Sigmoid colon (tissue), 7 donors: ENCODE measurements at places on chromosomes 3 and 15. TPM values are rescaled to one million over a fixed set of nuclear protein-coding genes. Genes with fewer than 3 reads are reported as not detected.

Gene KLHL40
- not detected for total RNA-seq

Gene MITF
- 66.0 TPM for total RNA-seq

Gene SQOR
- total RNA-seq, result 67.1 TPM

Gene CIB2
- total RNA-seq, result 11.7 TPM

Gene LTF
- 0.16 TPM for total RNA-seq

Gene KLHL18
- total RNA-seq, result 12.7 TPM

Gene HRG
- total RNA-seq, result not detected

Gene GABRG3
- 0.28 TPM for total RNA-seq

Gene TEX55
- not detected for total RNA-seq

DNA sequence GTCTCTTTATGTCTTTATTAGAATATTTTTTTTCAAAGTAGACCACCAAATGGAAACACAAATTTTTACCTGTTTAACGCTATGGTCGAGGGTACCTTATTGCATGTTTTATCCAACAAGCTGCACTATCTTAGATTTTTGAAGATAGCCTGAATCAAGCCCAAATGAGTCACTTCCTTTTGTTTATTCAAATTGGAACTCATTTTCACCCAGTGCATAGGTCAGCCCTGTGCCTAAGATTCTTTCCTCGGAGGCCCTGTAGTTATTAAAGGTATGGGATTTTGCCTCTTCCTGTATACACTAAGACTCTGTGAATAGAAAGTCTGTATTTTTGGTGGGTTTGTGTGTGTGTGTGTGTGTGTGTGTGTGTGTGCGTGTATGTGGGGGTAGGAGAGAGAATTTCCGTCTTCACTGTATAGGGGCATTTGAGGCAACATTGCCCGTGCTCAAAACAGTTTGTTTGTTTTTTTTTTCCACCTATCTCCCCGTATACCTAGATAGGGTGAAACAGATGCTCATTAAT, 358.0 kb upstream of the CADM2 start:
- no peak overlapping the region for H3K27ac ChIP-seq
- no peaks in the 10 kb centered on the region for H3K36me3 ChIP-seq

DNA sequence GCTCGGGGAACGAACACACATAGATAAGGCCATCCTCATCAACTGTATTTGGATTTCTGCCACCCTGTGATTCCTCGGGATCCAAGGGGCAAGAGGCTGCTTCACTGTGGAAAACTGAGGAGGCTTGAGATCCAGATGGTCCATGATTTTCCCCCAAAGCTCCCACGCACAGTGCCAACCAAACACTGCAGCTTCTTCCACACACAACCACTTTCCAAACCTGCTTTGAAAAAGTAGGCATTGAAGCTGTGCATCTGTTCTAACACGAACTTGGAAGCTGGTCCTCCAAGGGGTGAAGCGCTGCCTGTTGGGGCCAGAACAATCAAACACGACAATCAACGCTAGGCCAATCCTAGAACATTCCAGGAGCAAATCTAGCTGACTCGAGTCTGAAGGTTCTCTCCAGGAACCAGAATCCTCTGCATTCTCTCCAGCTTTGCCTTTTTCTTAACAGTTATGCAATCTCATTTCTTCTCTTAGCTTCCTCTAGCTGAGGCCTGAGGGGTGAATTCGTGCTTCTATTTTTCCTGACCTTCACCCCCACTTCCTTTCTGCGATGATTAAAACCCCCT, 104.4 kb downstream of the LRRK1 start:
- no peaks in the 10 kb centered on the region for H3K27me3 ChIP-seq
- no peak overlapping the region for H3K4me3 ChIP-seq
- peak; percentile 39 for DNase-seq
- H3K27ac ChIP-seq, result peak overlapping the region; percentile 63
- H3K36me3 ChIP-seq, result peaks cover 50% of the 10 kb centered on the region

DNA sequence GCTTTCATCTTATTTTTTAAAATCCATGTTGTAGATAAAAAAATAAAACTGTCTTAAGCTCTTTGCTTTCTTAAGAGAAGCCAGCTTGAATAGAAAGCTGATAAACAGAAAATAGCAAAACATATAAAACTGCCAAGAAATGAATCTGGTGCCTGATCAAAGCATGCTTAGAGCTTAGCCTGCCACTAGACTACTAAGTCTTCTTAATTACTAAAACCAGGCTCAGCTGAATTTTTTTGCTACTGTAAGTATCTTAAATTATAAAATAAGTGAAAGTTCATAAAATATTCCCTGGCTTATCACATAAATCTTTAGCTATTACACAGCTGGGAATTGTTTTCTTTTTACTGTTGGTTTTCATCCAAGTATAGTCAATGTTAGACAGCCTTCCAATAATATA, 803.9 kb downstream of the DIPK2A start:
- H3K4me3 ChIP-seq, result no peak overlapping the region
- no peak for DNase-seq
- H3K4me1 ChIP-seq, result no peaks in the 10 kb centered on the region
- no peaks in the 10 kb centered on the region for H3K36me3 ChIP-seq
- no peak overlapping the region for H3K27ac ChIP-seq
- H3K27me3 ChIP-seq, result no peaks in the 10 kb centered on the region

- no peaks in the 10 kb centered on the region for H3K36me3 ChIP-seq
- DNase-seq, result no peak
- H3K27me3 ChIP-seq, result no peaks in the 10 kb centered on the region
- H3K27ac ChIP-seq, result no peak overlapping the region
Observed at GRCh38 chr3:94162700-94163099, 99.8 kb downstream of the NSUN3 start.

- peaks cover 12% of the 10 kb centered on the region for H3K36me3 ChIP-seq
- no peak for DNase-seq
- no peaks in the 10 kb centered on the region for H3K27me3 ChIP-seq
Observed at GRCh38 chr15:43749690-43750345, 3.6 kb downstream of the PDIA3 start.

GRCh38 chr15:74278207-74278606, 42.1 kb downstream of the CCDC33 start:
- no peaks in the 10 kb centered on the region for H3K36me3 ChIP-seq
- no peaks in the 10 kb centered on the region for H3K4me1 ChIP-seq
- DNase-seq, result no peak

DNA sequence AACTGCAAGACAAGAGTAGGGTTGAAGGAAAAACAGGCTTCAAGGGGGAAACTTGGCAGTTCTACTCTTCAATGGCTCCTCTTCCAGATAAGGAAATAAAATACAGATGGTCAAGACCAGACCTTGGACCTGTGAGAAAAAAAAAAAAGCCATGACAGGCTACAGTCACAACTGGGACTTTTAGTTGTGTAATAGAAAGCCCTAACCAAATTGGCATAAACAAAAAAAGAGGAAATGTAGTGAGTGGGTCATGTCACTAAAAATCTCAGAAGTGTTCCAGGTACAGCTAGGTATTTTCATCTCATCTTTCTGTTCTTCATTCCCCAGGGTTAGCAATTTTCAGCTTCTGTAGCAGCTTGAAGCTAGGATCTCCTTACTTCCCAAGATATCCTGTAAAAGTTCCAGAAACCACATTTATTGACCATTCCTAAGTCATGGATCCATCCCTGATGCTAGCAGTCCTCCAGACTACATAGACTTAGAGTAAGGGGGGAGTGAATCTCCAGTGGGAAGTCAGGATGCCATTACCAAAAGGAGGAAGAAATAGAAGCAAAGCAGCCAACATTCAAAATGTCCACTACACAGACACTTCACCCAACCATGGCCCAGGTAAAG, 61.0 kb upstream of the CSTA start:
- DNase-seq, result no peak
- H3K27ac ChIP-seq, result no peak overlapping the region
- H3K4me1 ChIP-seq, result no peaks in the 10 kb centered on the region
- H3K27me3 ChIP-seq, result no peaks in the 10 kb centered on the region
- no peaks in the 10 kb centered on the region for H3K36me3 ChIP-seq

- no peaks in the 10 kb centered on the region for H3K27me3 ChIP-seq
- H3K4me3 ChIP-seq, result no peak overlapping the region
- no peak overlapping the region for H3K27ac ChIP-seq
- peaks cover 2% of the 10 kb centered on the region for H3K36me3 ChIP-seq
- DNase-seq, result no peak
Observed at GRCh38 chr3:155944081-155944480, 73.6 kb downstream of the GMPS start.

GRCh38 chr3:40971191-40972168, 227.8 kb upstream of the CTNNB1 start:
- no peaks in the 10 kb centered on the region for H3K4me1 ChIP-seq
- no peaks in the 10 kb centered on the region for H3K36me3 ChIP-seq
- peak; percentile 93 for DNase-seq

- no peak for DNase-seq
- H3K36me3 ChIP-seq, result no peaks in the 10 kb centered on the region
- peaks cover 21% of the 10 kb centered on the region for H3K4me1 ChIP-seq
Observed at GRCh38 chr15:85503151-85503799, 122.9 kb downstream of the AKAP13 start.

DNA sequence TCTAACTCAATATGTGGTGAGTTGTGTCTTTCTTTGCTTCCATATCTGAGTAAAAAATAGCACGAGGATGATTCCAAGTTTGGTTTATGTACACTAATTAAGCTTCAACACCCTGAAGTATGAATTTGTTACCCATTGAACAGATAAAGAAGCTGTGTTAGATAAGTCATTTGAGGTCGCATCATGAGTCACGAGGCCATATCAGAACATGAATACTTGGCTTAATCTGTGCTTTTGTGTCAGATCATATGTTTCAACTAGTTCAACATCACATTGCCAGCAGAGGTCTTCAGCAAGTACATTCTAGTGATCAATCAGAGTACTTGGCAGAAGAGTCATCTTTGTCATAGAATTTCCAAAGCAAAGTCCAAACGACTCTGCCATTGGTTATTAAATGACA, 26.3 kb upstream of the MITF start:
- no peak overlapping the region for H3K27ac ChIP-seq
- H3K4me1 ChIP-seq, result no peaks in the 10 kb centered on the region
- no peak overlapping the region for H3K4me3 ChIP-seq

- no peaks in the 10 kb centered on the region for H3K4me1 ChIP-seq
- no peak overlapping the region for H3K27ac ChIP-seq
- H3K4me3 ChIP-seq, result no peak overlapping the region
- DNase-seq, result no peak
- H3K36me3 ChIP-seq, result no peaks in the 10 kb centered on the region
- peaks cover 10% of the 10 kb centered on the region for H3K27me3 ChIP-seq
Observed at GRCh38 chr15:74763416-74763815, 14.8 kb downstream of the CYP1A2 start.

DNA sequence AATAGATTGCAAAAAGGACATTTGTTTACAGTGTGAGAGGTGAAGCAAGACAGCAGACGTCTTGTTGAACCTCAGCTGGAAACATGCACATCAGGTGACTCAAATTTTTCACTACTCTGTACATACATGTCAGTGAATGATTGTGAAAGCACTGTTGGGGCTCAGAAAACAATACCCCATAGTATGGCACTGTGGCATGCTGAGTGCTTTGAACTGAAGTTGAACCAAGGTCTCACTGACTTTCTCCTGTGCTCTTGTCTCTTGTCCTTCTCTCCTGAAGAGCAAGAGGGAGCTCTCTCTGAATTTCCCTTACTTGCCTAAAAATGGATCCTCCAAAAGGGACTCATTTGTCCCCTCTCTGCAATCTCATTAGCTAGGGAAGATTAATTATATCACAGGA, 24.5 kb upstream of the NEDD4 start:
- no peaks in the 10 kb centered on the region for H3K36me3 ChIP-seq
- no peaks in the 10 kb centered on the region for H3K4me1 ChIP-seq
- H3K27ac ChIP-seq, result no peak overlapping the region
- H3K27me3 ChIP-seq, result no peaks in the 10 kb centered on the region
- no peak overlapping the region for H3K4me3 ChIP-seq

- H3K36me3 ChIP-seq, result no peaks in the 10 kb centered on the region
Observed at GRCh38 chr3:14730703-14731382, 55.9 kb downstream of the C3orf20 start.

DNA sequence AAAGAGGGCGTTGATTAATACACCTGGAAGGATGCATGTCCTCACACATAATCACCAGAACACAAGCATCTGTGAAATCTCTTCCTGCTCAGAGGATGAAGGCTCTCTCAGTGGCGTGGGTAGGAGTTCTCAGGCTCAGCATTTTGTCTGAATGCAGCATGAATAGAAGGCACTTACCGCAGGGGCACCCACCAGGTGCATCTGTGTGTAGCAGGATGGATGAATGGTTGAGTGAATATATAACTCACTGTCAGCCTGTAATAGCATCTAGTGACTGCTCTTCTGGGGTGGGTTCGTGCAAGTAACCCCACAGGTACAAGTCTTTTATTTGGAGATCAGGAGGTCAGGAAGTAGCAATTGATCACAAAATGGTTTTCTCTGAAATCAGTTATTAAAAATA, 143.0 kb downstream of the SQOR start:
- DNase-seq, result no peak
- H3K36me3 ChIP-seq, result no peaks in the 10 kb centered on the region
- no peaks in the 10 kb centered on the region for H3K27me3 ChIP-seq
- H3K27ac ChIP-seq, result no peak overlapping the region

DNA sequence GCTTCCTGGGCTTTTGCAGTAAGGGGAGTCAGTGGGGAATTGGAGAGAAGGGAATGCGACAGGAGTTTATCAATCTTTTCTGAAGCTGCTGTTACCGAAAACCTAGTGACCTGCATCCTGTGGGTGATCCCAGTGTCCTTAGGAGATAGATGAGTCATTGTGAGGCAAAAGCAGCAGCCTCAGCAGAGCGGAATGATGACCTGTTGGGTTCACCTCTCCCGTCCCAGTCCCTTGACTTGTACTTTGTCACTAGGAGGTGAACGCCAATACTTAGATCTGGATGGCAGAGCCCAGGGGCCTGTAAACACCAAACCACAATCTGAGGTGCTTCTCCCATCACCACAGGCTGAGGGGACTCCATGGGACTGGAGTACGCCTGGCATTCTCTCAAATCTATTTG, 17.9 kb downstream of the CDAN1 start:
- no peak for DNase-seq
- no peaks in the 10 kb centered on the region for H3K27me3 ChIP-seq
- H3K27ac ChIP-seq, result no peak overlapping the region
- no peaks in the 10 kb centered on the region for H3K4me1 ChIP-seq

GRCh38 chr15:60795471-60795870, 316.5 kb upstream of the ICE2 start:
- no peak overlapping the region for H3K4me3 ChIP-seq
- DNase-seq, result no peak
- H3K27ac ChIP-seq, result no peak overlapping the region
- H3K36me3 ChIP-seq, result no peaks in the 10 kb centered on the region

DNA sequence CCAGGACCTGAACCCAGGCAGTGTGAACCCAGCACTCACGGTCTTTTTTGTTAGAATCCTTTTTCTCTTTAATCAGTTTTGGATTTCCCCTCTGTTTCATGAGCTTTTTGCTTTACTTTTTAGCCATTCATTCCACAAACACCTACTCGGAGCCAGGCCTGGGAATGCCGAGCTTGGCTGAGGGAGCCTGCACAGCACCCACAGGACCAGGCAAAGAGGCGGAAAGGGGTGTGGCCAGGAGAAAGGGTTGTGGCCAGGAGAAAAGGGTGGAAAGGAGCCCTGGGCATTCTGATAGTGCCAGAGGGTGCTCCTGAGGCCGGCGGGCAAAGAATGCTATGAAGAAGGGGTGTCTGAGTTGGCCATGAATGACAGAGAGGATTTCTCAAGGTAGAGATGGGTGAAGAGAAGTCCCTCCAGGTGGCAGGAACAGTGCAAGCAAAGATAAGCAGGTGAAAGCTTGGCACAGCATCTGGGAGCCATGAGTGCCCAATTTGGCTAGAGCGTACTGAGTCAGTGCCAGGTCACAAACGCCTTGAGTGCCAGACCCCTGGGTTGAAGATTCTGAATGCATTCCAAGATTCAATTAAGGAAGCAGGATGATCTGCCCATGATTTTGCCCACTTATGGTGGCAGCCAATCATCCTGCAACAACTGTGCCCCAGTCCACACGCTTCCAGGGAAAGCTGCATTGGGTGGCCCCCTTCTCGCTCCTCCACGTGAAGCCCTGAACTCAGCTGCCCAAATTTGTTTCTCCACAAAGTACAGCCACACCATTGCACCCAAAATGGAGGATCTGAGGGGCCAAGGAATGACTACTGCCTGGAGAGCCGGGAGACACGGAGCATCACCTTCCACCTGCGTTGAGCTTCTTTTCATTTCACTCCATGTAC, 157.2 kb downstream of the XXYLT1 start:
- no peak overlapping the region for H3K27ac ChIP-seq
- no peaks in the 10 kb centered on the region for H3K4me1 ChIP-seq
- no peaks in the 10 kb centered on the region for H3K27me3 ChIP-seq
